Left ventricle myocardium inferior (tissue), 1 donor: ENCODE measurements at places on chromosomes 13 and 19. TPM values are rescaled to one million over a fixed set of nuclear protein-coding genes. Genes with fewer than 3 reads are reported as not detected.

- H3K4me1 ChIP-seq, result no peaks in the 10 kb centered on the region
- no peaks in the 10 kb centered on the region for H3K36me3 ChIP-seq
- no peak for DNase-seq
- H3K27me3 ChIP-seq, result peaks cover 53% of the 10 kb centered on the region
- H3K4me3 ChIP-seq, result no peak overlapping the region
- no peak overlapping the region for H3K27ac ChIP-seq
Measured at GRCh38 chr13:31756346-31756745, 17.0 kb downstream of the RXFP2 start.

DNA sequence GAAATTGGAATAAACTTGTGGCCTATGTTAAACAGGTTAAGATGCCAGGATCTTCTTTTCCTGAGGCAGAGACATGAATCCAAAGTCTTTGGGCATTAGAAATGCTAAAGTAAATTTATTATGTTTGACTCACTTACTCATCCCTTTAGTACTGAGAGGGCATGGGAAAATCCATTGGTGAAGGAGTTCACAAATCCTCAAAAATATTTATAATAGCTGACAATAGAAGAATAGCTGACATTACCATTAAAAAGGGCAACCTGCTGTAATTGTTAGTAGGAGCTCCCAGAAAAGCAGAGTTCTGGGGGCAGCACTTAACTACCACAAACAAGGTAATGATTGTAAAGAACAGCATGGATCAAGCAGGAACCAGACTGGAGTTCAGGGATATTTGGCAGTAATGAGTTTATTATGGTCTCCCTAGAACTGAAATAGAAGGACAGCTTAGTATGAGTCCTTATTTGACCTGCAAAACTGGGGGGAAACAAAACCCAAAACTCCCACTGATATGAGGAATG lies 285.8 kb upstream of the KLHL1 start:
- H3K36me3 ChIP-seq, result no peaks in the 10 kb centered on the region
- no peaks in the 10 kb centered on the region for H3K4me1 ChIP-seq
- no peaks in the 10 kb centered on the region for H3K27me3 ChIP-seq
- H3K27ac ChIP-seq, result no peak overlapping the region

ZIC5 gene
- not detected for total RNA-seq

DNA sequence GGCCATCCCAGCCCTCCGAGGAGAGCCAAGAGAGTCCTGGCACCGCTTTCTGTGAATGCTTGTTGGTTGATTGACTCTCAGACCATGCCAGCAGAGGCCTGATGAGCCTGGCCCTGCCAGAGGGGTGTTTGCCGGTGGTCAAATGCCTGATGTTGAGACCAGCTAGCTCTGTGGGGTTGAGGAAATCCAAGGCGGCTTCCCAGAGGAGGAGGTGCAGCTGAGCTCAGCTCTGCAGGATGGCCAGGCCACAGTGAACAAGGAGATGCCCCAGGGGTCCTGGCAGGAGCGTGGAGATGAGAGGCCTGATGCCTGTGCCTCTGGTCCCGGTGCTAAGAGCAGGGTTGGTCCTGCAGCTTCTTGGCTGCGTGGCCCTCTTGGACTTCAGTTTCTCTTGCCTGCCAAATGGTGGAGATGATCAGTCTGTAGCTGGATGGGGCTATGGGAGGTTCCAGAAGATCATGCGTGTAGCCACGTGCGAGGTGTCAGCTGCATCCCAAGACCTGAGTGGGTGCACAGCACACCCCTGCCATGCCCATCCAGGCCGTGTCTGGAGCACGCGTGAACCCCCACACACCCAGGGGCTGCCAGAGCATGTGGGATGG lies 16.8 kb downstream of the NFIC start:
- no peaks in the 10 kb centered on the region for H3K27me3 ChIP-seq
- peaks cover 11% of the 10 kb centered on the region for H3K36me3 ChIP-seq
- H3K27ac ChIP-seq, result peak overlapping the region; percentile 89
- peak; percentile 63 for DNase-seq
- peaks cover 92% of the 10 kb centered on the region for H3K4me1 ChIP-seq
- peak overlapping the region; percentile 24 for H3K4me3 ChIP-seq

CCNA1 gene
- total RNA-seq, result not detected

CEACAM8 gene
- total RNA-seq, result not detected

- no peak overlapping the region for H3K4me3 ChIP-seq
- peaks cover 35% of the 10 kb centered on the region for H3K27me3 ChIP-seq
- peaks cover 7% of the 10 kb centered on the region for H3K4me1 ChIP-seq
- no peak overlapping the region for H3K27ac ChIP-seq
Measured at GRCh38 chr19:33280351-33280921, 21.9 kb downstream of the CEBPA start.

- DNase-seq, result no peak
- no peak overlapping the region for H3K4me3 ChIP-seq
- H3K36me3 ChIP-seq, result no peaks in the 10 kb centered on the region
- no peaks in the 10 kb centered on the region for H3K4me1 ChIP-seq
Measured at GRCh38 chr19:28632371-28633080, 580.4 kb downstream of the UQCRFS1 start.

DNA sequence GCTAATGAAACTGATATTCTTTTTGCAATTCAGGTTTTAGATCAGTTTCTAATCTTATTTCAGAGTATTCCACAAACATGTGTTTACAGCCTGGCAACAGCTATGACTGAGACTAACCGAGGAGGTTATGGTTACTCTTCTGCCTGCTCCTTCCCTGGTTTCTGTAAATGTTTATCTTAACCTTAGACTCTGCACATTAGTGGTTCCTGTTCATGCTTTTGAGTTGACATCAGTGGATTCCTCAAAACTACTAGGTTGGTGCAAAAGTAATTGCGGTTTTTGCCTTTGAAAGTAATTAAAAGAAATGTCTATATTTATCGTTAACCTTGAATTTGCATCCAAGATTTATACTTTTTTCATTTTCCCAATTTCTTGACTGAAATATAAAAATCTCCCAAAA lies 237.0 kb upstream of the TSHZ3 start:
- DNase-seq, result no peak
- H3K36me3 ChIP-seq, result no peaks in the 10 kb centered on the region
- no peak overlapping the region for H3K4me3 ChIP-seq
- no peak overlapping the region for H3K27ac ChIP-seq

DNA sequence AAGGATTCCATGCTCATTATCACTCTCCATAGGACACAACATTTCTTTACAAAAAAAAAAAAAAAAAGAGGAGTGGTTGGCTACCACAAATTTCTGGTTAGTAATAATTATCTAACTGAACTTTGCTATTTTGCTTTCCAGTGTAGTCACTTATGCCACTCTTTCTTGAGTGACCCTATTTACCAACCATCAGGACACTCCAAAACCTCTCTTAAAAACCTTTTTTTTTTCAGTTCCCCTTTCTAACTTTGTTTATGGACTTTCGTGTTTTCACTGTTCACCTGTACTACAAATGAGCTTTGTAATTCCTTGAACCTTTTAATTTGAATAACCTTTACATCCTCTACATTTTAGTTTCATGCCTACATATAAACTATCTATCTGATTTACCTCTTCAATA lies 686.5 kb upstream of the PCDH9 start:
- H3K4me1 ChIP-seq, result no peaks in the 10 kb centered on the region
- H3K36me3 ChIP-seq, result no peaks in the 10 kb centered on the region
- no peaks in the 10 kb centered on the region for H3K27me3 ChIP-seq
- DNase-seq, result no peak
- H3K4me3 ChIP-seq, result no peak overlapping the region

- no peak within 1 kb of the TSS for H3K27ac ChIP-seq
- no peaks in the 10 kb centered on the region for H3K36me3 ChIP-seq
- no peak for DNase-seq
Measured at GRCh38 chr19:10517361-10517759, at the start of gene S1PR5. Gene S1PR5, minus strand, starts transcription at chr19:10517447. Its CDS starts 2,436 bp downstream, at chr19:10515011.

BLOC1S3 gene
- 3.5 TPM for total RNA-seq

DNA sequence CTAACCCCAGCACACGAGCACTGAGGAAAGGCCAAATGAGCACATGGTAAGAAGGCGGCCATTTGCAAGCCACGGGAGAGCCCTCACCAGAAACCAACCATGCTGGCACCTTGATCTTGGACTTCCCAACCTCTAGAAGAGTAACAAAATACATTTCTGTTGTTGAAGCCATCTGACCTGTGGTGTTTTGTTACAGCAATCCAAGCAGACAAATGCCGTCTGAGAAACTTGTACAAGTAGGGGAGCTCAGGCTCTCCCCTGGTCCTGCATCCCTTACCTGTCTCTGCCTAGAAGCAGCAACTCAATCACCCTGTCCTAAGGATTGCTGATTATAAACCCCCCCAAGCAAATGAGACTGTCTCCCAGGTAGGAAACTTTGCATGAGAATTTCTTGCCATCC lies 255.0 kb upstream of the MAB21L1 start:
- peaks cover 62% of the 10 kb centered on the region for H3K4me1 ChIP-seq
- no peaks in the 10 kb centered on the region for H3K36me3 ChIP-seq
- H3K4me3 ChIP-seq, result no peak overlapping the region
- no peaks in the 10 kb centered on the region for H3K27me3 ChIP-seq
- peak overlapping the region; percentile 84 for H3K27ac ChIP-seq
- no peak for DNase-seq

ZNF709 gene
- total RNA-seq, result 1.1 TPM

GRCh38 chr19:46962030-46962570 lies 57.5 kb upstream of the NPAS1 start:
- H3K27ac ChIP-seq, result no peak overlapping the region
- H3K4me3 ChIP-seq, result no peak overlapping the region
- H3K36me3 ChIP-seq, result no peaks in the 10 kb centered on the region
- peaks cover 47% of the 10 kb centered on the region for H3K4me1 ChIP-seq

GRCh38 chr19:38199340-38199739 lies 24.7 kb downstream of the DPF1 start:
- H3K4me1 ChIP-seq, result no peaks in the 10 kb centered on the region
- H3K36me3 ChIP-seq, result peaks cover 62% of the 10 kb centered on the region
- DNase-seq, result no peak
- no peak overlapping the region for H3K27ac ChIP-seq
- H3K27me3 ChIP-seq, result no peaks in the 10 kb centered on the region
- H3K4me3 ChIP-seq, result no peak overlapping the region

- no peaks in the 10 kb centered on the region for H3K36me3 ChIP-seq
- H3K27me3 ChIP-seq, result no peaks in the 10 kb centered on the region
- no peak overlapping the region for H3K27ac ChIP-seq
- H3K4me1 ChIP-seq, result no peaks in the 10 kb centered on the region
- DNase-seq, result no peak
- H3K4me3 ChIP-seq, result no peak overlapping the region
Measured at GRCh38 chr13:108070925-108071324, 144.4 kb downstream of the LIG4 start.

MUC16 gene
- total RNA-seq, result not detected

PDE4C gene
- 2.4 TPM for total RNA-seq
